Thyroid gland (tissue), 4 donors: ENCODE measurements at places on chromosomes 6 and 20. TPM values are rescaled to one million over a fixed set of nuclear protein-coding genes. Genes with fewer than 3 reads are reported as not detected.
A peak's percentile ranks its signal among the peaks of the same experiment; 100 is the strongest.

GRCh38 chr20:23875606-23876237 lies 3.8 kb downstream of the CST5 start:
- no peak overlapping the region for H3K4me3 ChIP-seq
- no peak for DNase-seq
- H3K27ac ChIP-seq: no peak overlapping the region
- peaks cover 3% of the 10 kb centered on the region for H3K4me1 ChIP-seq
- no peaks in the 10 kb centered on the region for H3K27me3 ChIP-seq
- H3K36me3 ChIP-seq: no peaks in the 10 kb centered on the region

- H3K4me3 ChIP-seq: no peak overlapping the region
- peak overlapping the region; percentile 49 for H3K27ac ChIP-seq
- no peaks in the 10 kb centered on the region for H3K36me3 ChIP-seq
- peak; percentile 10 for DNase-seq
Measured at GRCh38 chr6:158909938-158910337, 90.1 kb downstream of the RSPH3 start.

DNA sequence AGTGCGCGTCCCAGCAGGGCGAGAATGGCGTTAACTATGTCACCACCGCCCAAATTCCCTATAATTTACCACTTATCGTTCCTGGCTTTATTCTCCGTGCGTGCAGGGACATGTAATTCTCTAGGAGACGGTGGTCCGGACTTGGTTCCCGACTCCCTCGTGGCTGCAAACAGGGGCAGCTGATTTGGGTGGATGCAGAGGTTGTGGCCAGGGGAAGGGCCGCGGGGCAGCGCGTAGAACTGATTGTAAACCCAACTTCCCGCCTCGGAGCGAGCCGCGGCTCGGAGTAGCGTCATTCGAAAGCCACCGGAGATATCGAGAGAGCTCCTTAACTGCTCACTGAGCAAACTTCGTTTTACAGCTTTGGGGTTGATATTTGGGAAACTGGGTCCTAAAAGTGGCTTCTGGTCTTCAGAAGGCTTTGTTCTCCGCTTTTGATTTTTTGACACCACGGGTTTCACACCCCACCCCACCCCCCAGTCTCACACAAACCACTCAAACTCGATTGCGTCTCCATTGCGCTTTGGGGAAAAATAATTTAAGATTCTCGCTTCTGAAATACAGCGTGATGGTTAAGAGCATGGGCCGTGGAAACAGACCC lies 17.5 kb upstream of the ZSCAN9 start:
- peak overlapping the region; percentile 5 for H3K4me3 ChIP-seq
- no peak for DNase-seq
- peaks cover 4% of the 10 kb centered on the region for H3K4me1 ChIP-seq
- H3K36me3 ChIP-seq: no peaks in the 10 kb centered on the region
- H3K27me3 ChIP-seq: peaks cover 41% of the 10 kb centered on the region

SMIM8 gene
- total RNA-seq: 18.7 TPM

ENPP1 gene
- 111 TPM for total RNA-seq

COL9A1 gene
- total RNA-seq: not detected
